Fibroblast of upper back skin (primary cell): ENCODE measurements at places on chromosomes 13 and 19.

DNA sequence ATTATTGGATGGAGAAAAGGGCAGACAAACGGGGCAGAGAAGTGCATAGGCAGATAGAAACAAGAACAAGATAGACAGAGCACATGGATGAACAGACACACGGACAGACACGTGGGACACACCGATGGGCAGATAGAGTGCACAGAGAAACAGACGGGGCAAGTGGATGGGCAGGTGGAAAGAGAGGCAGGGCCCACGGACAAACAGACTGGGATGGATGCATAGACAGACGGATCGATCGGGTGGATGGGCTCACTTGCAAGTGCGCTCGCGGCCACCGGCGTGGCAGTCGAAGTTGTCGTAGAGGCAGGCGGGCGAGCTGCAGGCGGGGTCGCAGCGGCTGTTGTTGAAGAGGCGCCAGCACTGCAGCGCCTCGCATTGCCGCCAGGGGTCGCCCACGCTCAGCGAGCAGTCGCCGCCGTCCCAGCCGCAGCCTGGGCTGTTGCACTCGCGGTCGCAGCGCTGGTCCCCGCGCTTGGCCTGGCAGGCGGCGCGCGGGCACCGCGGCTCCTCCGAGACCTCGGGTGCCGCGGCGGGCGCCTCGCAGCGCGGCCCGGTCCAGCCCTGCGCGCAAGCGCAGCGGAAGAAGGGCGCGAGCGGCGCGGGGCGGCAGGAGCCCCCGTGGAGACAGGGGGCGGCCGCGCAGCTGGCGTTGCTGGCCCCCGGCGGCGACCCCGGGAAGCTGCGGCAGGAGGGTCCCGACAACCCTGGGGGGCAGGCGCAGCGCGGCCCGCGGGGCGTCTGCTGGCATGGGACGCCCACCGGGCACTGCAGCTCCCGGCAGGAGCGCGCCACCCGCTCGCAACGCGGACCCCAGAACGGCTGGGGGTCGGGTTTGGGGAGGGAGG, 23.3 kb downstream of the NOTCH3 start:
- DNase-seq, result peak; percentile 59

DNA sequence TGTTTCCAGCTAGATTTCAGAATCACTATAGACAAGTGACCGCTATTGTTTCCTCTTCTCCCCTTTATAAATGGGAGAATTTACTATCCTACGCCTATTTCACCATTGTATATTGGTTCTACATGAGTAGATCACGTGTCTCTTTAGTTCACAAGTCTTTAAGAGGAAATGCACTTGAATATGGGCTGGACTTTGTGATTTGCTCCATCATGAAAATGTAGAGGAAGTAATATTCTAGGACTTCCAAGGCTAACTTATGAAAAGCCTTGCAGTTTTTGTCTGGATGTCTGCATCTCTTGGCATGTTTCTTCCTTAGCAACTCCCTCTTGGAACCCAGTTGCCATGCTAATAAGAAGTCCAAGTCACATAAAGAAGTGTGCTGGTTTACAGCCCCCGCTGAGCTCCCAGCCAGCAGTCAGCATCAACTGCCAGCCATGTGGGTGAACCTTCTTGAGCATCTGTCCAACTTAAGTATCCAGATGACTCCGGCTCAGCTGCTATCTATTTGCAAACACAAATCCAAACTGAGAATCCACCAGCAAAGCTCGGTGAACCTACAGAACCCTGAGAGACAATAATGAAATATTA, 4.8 kb upstream of the FBXL3 start:
- DNase-seq, result no peak

GRCh38 chr13:112799394-112799793, 109.6 kb downstream of the ATP11A start:
- DNase-seq, result no peak

DNA sequence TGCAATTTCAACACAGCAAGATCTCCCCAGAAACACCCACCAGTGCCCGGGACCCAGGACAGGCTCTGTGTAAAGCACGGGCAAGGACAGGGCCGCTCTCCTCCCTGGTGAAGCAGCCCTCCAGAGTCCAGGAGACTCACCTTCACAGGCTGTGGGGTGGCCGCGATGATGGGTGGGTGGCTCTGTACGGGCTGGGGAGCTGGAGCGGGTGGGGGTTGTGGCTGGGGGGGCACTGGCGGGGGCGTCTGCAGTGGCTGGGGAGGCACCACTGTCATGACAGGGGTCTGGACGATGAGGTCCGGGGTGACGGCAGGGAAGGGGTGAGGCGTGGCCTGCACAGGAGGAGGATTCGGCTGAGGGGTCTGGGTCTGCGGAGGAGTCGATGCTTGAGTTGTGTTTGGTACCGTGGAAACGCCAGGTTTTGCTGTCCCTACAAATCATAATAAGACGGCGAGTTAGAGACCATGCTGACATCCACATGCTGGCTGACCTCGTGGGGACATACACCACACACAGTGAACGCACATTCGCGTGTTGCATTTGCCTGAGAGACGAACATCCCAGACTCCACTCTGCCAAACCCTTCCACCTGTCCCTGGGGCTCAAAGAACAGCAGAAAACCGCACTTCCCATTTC, 33.1 kb upstream of the EPHX3 start:
- DNase-seq, result no peak

GRCh38 chr13:78430166-78430791, 173.1 kb downstream of the POU4F1 start:
- no peak for DNase-seq

DNA sequence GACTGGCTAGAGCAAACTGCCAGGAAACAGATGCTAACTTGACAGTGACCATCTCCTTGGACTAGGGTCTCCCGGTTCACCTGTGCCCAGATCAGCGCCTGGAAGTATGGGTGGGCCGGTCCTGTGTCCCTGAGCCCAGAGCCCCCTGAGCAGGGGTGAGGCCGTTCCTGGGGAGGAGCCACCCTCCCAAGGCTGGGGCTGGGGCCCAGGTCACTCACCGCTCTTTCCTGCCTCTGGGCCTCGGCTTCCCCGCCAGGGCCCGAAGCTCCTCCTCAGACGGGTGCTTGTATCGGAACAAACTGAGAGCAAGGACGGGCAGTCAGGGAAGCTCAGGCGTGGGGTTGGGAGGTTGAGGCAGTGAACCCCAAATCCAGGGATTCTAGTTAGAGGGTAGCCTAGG, 5.4 kb downstream of the TMEM161A start:
- DNase-seq, result no peak

GRCh38 chr13:61727767-61728166, 312.1 kb upstream of the PCDH20 start:
- DNase-seq, result peak; percentile 17

DNA sequence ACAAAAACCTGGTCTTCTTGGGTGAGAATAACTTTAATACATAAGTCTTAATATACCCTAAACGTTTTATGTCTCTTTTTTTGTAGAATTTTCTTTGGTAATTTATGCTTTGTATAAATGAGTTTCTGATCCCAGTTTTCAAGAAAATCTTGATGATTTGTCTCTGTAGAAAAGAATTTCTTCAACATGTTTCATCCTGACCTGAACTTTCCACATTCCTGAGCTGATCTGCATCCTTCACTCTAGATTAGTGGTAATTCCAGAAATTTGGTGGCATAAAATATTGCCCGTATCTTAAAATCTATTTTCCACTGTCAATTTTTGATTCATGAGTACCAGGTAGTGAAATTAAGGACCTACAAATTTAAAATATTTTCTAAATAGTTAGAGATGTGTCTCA, 16.3 kb downstream of the ZNF714 start:
- DNase-seq, result no peak

GRCh38 chr19:1063030-1063908, 3.7 kb upstream of the ARHGAP45 start:
- DNase-seq, result no peak

DNA sequence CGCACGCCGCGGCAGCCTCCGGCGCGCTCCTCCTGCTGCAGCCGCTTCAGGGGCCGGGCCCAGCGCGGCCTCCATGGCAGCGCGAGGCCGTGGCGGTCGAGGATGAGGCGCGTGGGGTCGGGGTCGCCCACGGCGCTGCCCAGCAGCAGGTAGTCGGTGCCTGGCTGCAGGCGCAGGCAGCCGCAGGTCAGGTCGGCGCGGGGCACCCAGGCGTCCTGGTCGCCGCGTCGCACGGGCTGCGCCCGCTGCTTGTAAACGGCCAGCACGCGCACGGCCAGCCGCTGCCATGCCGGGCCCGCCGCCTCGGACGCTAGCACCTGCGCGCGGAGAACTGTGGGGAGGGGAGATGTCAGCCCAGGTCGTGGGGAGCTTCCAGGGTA, 11.1 kb downstream of the NTN5 start:
- no peak for DNase-seq

GRCh38 chr13:33087091-33087490, 70.9 kb downstream of the KL start:
- no peak for DNase-seq

DNA sequence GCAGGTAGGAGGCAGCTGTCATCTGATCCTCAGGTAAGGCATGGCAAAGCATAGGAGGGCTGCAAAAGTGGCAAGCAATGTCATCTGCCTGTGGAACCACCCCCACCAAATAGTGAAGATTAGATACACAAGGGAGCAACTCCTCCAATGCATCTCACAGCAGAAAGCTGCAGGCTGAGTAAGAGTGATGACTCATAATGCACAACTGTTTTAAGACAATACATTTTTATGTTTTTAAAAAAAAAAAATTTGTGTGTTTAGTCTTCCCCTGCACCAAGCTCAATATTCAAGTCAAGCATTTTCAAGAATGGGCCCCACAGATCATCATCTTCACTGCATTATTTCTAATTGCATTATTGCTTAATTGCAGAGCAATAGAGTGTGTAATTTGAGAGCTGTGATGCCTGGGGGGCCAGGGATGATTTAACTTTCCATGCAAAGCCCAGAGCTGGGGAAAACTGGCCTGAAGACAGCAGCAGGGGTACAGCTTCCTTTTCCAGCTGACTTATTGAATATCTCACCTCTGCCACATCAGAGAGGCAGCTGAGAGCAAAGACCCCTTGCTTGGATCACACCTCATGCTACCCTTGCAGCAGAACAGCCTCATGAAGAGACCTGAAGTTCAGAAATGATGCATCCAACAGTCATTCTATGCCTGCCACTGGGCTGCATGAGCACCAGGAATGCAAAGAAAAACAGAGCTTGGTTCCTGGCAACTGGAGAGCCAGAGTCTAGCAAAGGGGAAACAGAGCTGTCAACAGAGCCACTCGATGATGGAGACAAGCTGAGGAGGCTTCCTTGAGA, 22.7 kb upstream of the POP4 start:
- DNase-seq, result peak; percentile 44

GRCh38 chr19:11332822-11333221, 6.6 kb downstream of the RAB3D start:
- DNase-seq, result no peak

GRCh38 chr19:52570000-52570861, at the start of gene ZNF701:
Gene ZNF701, plus strand, starts transcription at chr19:52570287. Its CDS starts 3,861 bp downstream, at chr19:52574148.
- peak; percentile 89 for DNase-seq

DNA sequence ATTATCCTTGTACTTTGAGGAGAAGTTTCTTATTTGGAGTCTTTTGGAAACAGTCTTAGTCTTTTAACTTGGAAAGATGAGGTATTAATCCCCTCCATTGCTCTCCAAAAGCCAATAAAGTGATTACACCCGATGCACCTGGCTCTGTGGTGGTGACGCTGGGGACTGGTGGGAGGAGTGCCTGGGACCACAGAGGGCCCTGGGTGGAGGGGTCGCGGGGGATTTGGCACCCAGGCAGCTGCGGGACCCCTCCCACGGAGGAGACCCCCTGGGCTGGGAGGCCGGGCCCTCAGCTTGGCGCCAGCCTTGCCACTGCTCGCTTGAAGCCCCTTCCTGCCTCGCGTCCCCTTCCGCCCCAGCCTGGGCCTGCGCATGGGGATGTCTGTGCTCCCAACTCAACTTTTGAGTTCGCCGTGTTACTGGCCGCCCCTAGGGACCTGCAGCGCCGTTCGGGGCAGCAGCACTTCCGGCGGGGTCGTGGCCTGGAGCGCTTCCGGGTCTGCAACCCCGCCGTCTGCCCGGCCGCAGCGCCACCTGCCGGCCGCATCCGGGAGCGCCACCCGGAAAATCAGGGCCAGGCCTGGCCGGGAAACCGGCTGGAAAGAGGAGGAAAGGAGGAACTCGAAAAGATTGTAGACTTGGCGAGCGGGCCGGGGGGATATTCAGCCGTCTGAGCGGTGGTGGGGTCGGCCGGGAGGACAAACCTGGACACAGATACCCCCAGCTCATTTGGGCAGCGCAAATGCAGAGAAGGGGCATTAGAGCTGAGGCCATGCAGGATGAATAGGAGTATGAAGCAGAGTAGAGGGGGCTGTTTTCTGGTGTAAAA, 8.4 kb downstream of the PEAK3 start:
- DNase-seq, result peak; percentile 68

DNA sequence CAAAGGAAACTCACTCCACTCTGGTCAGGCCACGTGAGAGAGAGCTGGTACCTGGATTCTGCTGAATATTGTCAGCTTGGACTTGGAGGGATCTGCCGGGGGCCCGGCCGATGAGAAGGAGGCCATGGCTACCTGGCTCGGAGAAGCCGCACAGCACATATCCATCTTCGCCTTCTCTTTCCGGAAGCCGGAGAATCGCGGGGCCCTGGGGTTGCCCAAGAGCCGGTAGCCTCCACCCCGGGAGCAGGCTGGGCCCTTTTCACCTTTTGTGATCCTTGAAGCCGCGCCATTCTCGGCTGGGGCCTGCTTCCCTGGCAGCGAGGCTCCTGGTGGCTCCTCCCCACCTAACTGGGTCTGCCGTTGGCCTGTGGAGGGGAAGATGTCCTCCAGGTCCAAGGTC, 28.9 kb downstream of the ZNF541 start:
- no peak for DNase-seq

GRCh38 chr13:109200556-109200955, 571.1 kb downstream of the MYO16 start:
- DNase-seq, result peak; percentile 15

- no peak for DNase-seq
These were observed 169.3 kb downstream of the LHFPL6 start for GRCh38 chr13:39433651-39434050.

DNA sequence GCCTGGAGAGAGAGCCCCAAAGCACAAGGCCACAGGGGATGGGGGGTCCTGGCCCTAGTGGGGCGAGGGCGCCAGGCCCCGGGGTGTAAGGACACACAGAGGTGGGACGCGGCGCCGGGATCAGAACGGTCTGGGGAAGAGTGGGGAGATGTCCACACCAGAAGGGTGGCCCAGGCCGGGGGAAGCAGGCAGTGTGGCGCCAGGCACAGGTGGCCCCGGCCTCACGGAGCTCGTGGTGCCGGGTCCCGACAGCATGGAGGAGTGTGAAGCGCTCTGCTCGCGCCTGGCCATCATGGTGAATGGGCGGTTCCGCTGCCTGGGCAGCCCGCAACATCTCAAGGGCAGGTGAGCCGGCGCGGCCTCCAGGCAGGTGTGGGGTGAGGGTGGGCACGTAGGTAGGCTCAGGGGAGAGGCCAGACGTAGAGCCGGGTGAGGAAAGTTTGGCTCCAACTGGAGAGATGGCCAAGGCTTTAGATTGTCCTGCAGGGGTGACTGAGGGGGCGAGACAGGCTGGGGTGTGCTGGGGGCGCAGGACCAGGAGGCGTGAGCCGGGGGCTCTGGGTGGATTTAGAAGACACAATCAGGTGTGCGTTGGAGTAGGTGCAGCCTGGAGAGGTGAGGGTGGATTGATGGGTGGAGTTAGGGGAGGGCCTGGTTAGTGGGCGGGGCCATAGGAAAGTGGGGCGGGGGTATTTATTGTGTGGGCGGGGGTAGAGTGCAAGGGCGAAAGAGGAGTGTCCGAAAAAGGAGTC, 2.9 kb upstream of the ARHGAP45 start:
- DNase-seq, result no peak

DNA sequence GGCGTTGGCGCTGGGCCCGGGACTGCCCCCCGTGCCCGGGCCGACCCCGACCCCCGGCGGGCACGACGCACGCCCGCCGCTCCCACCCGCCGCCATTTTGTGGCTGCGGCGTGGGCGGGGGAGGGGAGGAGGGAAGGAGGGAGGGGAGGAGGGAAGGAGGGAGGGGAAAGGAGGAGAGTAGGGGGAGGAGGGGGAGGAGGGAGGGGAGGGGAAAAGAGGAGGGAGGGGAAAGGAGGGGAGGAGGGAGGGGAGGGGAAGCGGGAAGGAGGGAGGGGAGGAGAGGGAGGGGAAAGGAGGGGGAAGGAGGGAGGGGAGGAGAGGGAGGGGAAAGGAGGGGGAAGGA, at the start of gene BTBD2:
BTBD2 (minus strand) TSS at position 107 of the 343 bp plus-strand sequence; CDS start at position 96, 11 bp downstream.
- peak; percentile 73 for DNase-seq
